ENCODE measurements at places on chromosomes 2 and 18. TPM values are rescaled to one million over a fixed set of nuclear protein-coding genes. Genes with fewer than 3 reads are reported as not detected.

- no peak for DNase-seq
These were observed 20.2 kb upstream of the RAB10 start for GRCh38 chr2:26013668-26014067.

DNA sequence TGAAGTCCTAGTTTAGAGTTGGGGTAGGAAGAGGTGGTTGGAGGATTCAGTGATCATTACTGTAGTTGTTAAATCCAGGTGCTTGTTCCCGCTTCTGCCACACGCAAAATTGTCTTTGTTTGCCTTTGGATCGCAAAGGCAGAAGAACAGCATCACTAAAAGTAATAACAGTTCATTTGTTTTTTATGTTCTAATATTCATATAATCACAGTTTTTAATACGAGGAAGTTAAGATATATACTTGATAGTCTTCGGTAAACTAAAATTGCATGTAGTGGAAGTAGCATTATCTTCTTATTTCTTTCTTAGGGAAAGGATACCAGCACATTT is 365 bp downstream of the NDUFB3 start:
- DNase-seq = no peak

DNA sequence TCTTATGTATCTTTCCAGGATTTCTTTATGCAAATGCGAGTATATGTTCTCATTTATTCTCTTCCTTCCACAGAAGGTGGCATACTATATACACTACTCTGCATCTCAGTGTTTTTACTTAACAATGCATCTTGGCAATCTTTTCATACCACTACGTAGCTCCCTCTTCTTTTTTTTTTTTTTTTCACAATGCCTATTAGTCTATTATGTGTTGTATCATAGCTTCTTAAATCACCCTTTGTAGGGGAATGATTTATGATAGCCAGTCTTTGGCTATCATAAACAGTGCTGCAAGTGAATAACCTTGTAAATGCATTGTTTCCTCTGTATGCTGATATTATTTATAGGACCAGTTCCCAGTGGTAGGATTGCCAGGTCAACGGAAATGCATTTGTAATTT is 204.2 kb downstream of the BABAM2 start:
- DNase-seq = no peak

- no peak for DNase-seq
These were observed 554.4 kb upstream of the MEX3C start for GRCh38 chr18:51751901-51752300.

- DNase-seq = no peak
These were observed 108.2 kb upstream of the GALNT5 start for GRCh38 chr2:157149270-157149669.

DNA sequence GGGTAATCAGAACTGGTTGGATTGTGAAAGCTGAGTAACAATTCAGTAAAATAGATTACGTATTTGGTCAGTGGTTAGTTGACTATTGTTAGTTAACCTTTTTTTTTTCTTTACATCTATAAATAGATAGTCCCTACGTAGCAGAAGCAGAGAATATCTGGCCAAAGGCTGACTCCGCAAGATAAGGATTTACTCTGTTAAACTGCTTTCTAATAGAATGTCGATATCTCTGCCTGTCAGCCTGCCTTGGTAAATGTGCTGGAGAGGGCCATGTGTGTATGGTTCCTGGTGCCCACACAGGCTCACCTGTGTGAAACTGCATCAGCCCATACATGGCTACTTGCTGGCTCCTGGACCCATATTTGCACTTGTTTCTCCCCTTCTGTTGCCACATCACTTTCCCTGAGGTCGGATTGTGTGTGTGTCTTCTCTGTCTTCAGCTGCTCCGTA is 94.4 kb downstream of the CRIM1 start:
- DNase-seq = no peak

DNA sequence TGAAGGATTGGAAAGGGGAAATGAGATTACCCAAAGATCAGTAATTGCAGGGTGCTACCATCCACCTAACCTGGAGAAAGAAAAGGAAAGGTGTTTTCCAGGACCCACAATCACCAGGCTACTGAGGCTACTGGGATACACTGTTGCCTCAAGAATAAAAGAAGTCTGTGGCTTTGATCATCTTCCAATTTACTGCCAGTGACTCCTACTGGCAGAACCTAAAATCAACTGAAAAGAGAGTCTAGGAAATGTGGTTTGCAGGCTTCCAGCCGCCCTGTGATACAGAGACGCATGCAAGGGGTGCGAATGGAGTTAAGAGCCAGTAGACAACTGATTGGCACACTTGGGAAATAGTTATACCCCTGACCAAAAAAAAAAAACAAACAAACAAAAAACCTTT is 16.6 kb upstream of the TTL start:
- DNase-seq = no peak

- DNase-seq = no peak
These were observed 45.6 kb downstream of the RAB27B start for GRCh38 chr18:54873884-54874255.

DNA sequence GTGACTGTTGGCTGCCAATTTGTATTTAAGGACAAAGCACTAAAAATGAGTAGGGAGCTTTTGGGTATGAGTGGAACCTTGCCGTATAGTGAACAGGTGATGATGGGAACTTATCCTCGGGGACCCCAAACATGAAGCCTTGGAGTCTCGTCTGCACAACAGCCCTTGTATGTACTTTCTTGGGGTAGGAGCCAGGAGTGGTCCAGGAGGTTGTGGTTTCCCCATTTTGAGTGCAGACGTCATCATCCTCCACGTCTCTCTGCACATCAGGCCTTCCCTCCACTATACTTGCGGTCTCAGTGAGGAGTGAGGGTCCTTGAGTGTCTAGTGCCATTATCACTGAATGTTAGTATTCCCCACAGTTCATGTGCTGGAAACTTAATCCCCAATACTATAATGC is 101.5 kb upstream of the HS6ST1 start:
- DNase-seq = no peak

- peak; percentile 67 for DNase-seq
These were observed at the start of gene FIGN for GRCh38 chr2:163735685-163736432. Gene FIGN, minus strand, starts transcription at chr2:163736008. Its CDS starts 1,081 bp downstream, at chr2:163734927.

- no peak for DNase-seq
These were observed 174.5 kb upstream of the NDUFV2 start for GRCh38 chr18:8928044-8928443.

DNA sequence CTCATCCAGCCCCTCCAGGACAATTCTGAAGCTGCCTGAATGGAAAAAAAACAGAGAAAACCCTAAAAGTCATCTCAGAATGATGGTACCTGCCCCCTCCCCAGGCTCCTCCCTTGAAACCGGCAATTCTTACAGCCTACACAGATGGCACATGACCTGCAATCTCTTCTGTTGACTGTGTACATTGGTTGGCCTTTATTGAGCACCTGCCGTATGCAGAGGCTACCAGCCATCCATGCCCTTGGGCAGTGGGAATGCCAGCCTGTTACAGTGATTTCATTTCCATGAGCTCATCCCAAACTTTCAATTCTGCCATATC is 57.1 kb downstream of the EMX1 start:
- no peak for DNase-seq

DNA sequence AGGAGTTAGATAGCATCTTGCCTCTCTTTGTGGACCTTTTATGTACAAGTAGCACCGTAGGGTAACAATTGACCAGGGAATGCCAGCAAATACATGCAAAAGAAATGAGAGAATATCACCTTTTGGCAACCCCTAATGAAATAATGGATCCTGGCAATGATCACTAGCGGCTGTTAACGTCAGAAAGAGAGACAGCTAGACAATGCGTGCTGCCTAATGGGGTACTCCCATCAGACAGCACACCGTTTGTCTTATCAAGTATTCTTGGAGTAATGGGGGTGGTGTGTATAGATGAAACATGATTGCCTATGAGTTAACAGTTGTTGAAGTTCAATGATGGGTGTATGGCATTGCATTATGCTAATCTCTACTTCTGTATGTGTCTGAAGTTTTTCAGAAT is 1.6 kb downstream of the ELAC1 start:
- no peak for DNase-seq

DNA sequence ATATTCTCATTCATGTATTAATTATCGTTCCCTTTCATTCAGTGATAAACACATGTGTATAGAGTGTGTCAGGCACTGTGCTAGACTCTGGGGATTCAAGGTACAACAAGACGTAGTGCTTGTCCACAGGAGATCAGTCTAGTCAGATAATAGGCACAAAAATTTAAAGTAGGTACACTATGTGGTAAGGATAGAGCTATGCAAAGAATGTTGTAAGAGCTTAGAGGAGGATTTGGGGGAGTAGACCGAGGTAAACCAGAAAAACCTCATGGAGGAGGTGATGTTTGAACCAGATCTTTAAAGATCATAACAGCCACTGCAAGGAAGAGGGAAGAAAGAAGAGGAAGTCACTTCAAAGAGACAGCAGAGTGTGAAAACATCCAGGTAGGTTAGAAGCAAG is 256.9 kb upstream of the DDX18 start:
- DNase-seq = no peak

Gene ANKRD23
- total RNA-seq = 9.3 TPM

Gene CHN1
- 58.7 TPM for total RNA-seq

Gene SERPINE2
- total RNA-seq = 34.0 TPM

Gene CD28
- not detected for total RNA-seq

Gene HRH4
- total RNA-seq = not detected

Gene SOS1
- 35.5 TPM for total RNA-seq

Gene PROKR1
- 0.16 TPM for total RNA-seq

Gene DUSP2
- total RNA-seq = 1.1 TPM

All from neural crest cell (in vitro differentiated cells).